ENCODE measurements at places on chromosomes 16 and 17.
A peak's percentile ranks its signal among the peaks of the same experiment; 100 is the strongest.

DNA sequence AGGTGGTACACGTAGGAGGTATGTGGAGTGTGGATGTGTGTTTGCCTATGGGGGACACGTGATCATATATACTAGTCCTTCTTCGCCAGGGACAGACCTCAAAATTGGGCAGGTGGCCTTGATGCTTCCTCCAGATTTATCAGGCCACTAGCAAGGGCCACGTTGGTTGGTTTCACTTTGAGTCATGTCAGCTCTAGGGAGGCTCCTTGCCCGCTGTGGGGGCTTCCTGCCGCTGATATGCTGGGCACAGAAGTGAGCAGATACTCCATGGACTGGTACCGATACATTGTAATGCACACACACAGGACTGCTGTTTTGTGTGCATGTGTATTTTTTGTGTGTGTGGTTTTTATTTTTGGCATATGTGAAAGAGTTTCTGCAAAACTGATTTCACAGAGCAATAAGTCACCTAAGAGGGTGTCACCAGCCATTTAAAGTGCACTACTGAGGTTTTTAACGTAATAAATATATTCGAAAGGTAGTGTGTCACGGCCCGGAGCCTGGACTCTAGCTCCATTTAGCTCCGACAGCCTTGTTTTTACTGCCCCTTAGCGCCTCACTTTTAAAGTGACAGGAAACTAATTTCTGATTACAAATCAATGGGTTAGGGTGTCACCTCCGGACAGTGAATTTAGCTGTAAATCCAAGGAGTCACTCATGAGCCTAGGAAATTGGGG, 605.5 kb upstream of the SALL1 start:
- DNase-seq: no peak

DNA sequence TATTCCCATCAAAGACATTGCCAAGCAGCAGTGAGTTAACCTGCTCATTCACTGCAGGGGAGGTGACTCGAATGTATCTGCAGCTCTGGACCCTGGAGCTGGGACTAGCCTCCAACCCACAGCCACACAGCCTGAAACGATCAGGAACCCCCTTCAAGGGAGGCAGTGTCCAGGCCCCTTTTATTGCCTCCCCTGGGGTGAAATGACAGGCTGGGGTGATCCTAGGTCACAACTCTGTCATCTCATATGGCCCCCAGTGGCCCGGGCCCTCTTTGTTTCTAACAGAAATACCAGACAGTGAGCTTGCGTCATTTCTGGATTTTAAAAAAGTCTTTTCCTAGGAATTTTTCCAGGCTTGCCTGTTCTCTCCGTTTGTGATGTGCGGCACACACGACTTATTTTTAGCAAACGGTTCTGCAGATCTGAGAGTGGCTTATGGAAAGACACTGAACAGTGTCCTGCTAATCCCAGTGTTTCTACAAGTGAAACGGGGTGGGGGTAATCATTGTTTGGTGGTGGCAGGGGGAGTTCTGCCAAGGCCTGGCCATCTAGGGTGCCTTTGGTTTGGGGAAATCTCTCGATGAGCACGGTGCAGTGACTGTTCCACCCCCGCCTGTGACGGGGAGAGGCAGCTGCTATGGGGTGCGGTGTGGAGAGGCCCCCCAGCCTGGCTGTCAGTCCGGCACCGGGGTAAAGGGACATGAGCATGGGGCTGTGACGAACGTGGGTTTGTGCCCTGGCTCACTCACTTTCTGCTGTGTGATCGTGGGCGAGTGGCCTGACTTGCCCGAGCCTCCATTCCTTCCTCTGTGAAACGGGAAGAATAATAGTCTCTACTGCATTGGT, 27.2 kb downstream of the NAGPA start:
- DNase-seq: no peak

GRCh38 chr16:66304961-66305360, 61.5 kb upstream of the CDH5 start:
- DNase-seq: peak; percentile 46

DNA sequence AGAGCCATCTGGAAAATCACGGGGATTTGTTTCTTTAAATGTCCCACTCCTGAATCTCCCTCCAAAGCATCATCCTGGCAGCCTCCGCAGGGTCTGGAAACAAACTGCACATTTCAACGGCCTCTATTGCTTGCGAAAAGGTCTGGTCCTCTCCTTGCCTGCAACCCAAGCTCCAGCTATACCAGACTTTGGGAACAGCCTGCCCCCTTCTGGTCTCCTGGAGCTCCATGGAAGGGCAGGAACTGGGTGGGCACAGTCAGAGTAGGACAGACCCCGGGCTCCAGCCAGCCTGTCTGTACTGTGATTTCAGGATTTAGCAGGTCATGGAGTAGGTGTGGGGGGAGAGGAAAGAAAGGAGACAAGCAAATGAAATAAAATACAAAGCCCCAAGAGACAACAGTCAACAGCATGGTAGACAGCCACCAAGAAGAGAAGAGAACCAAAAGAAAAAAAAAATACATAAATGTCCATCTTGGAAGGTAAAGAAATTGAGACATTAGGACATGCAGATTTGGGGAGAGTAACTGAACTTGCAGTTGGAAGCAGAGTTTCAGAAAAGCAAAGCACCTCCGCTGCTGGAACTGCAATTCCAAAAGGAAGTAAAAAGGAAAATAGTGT, 2.7 kb downstream of the XYLT1 start:
- DNase-seq: peak; percentile 94

- DNase-seq: no peak
Measured at GRCh38 chr17:50110591-50111349, 15.6 kb downstream of the PDK2 start.

DNA sequence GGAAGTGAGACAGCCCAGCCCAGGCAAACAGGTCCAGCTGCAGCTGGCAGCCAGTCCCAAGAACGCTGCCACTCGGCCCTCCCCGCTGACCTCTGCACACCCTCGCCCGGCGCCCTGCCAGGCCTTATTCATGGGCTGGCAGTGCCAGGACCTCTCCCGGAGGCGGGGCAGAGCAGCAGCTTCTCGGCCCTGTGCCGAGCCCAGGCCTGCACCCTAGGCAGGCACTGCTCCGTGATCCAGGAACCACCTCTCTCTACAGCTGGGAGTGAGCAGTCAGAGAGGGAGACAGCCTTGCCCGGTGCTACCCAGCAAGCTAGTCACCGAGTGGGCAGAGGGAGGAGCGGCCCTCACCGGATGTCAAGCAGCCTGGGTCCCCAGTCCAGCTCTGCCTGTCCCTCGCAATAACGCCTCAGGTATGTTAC, 79.9 kb upstream of the CBX4 start:
- peak; percentile 93 for DNase-seq

GRCh38 chr17:35866341-35866950, 2.2 kb downstream of the HEATR9 start:
- DNase-seq: no peak

DNA sequence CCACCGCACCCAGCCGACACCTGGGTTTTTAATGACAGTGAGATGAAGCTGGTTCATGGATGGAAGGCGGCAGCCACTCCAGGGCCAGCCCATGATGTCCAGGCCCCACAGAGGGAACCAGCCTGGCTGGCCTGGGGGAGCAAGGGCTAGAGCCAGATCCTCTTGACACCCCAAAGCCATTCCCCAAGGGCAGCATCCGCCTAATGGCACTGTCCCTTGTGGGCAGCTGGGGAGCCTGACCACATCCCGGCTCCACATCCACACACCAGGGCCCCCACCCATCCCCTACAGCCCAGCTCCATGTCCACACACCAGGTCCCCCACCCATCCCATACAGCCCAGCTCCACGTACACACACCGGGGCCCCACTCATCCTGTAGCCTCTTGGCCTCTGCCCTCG, 53.3 kb upstream of the ACSF3 start:
- no peak for DNase-seq

GRCh38 chr16:80710918-80711317, 93.5 kb downstream of the CDYL2 start:
- DNase-seq: no peak

DNA sequence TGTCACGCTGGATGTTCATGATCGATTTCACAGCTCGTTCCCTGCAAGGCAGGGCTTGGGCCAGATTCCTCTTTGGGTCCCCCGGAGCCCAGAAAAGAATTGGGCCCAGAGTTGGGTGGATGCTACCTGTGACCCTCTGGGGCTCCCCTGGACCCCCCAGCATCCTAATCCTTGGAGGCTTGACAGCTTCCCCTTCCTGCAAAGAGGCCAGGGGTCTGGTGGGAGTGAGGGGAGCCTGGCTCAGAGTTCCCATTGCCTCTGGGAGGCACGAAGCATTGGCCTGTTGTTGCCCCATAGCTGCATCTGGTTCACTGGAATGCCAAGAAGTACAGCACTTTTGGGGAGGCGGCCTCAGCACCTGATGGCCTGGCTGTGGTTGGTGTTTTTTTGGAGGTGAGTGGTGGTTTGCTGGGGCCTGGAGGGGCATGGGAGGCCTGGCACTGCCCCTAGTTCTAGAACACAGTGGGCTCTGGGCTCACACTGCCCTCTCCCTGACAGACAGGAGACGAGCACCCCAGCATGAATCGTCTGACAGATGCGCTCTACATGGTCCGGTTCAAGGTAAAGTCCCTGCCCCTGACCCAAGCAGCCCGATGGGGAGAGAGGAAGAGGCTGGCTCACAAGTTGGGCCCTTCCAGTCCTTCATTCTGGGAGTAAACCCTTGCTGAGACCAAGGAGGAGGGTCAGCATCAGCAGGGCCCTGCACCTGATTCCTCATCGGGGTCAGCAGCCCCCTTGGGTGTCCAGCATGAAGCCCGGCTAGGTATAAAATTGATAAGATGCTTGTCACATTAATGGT, 7.2 kb downstream of the CA7 start:
- DNase-seq: no peak

DNA sequence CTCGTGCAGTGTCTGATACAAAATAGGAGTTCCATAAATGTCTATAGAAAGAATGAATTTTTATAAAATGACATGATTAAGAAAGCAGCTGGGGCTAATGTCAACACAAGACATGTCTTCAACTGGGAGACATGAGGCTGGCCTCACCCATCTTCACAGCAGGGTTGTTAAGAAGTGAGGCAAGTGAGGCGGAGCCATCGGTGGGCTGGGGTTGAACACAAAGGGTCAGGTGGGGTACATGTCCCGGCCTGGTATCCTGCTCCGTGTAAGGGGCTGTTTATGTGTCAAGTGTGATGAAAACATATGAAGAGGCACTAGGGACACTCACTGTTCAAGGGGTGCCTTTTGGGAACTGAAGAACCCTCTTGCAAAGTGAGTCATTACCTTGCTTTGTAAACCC, 22.1 kb downstream of the CDK5R1 start:
- DNase-seq: no peak

DNA sequence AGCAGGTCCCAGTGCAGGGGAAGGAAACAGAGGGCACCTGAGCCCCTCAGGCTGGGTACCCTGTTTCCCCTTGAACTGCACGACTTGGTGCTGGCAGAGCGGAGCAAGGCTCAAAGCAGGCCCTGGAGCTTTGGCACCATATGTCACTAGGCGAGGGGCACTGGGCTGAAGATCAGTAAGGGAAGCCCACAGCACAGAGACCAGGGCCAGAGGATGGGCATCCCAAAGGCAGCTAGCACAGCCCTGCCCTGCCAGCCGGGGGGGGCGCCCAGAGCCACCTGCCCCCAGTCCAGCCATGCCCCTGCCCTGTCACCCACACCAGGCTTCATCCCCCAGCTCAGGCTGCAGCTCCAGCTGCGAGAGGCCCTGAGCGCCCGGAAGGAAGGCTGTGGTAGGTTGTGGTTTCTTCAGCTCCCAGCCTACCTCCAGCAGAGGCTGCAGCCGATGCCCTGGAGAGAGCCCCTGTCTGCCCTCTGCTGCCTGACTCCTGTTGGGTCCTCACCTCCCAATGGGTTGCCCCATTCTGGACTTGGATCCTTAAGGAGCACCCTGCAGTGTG, 10.9 kb downstream of the NHERF1 start:
- no peak for DNase-seq

DNA sequence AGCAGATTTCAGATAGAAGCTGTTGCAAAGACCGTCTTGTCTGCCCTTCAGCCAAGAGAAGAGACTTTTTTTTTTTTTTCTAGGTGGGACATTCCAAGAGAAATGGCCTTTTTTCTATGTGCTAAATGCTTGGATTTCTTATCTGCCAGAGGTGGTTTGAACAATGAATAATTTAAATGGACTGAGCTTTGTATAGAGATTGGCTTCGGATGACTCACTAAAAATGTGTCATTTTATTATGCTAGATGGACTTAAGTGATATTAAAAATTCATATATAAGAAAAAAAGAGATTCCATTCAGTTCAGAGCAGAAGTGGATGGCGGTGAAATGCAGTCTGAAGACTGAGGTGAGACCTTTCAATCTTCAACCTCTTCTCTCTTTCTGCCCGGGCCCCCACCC, 58.4 kb downstream of the MEAK7 start:
- no peak for DNase-seq

DNA sequence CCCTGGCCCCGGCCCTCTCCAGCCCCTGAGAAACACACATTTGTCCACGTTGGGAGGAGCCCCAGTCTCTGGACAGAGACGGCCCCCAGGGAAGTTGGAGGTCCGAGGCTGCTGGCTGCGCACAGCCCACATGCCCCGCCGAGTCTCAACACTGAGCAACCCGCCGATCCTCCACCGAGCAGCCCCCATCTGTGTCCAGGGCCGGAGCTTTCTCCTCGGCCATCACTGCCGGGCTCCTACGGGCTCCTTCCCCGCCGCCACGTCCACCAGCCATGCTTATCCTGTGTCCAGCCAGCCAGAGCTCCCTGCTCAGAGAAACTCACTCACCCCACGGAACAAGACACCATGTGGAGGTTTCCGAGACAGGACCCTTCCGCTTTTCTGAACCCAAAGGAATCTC, 103.3 kb downstream of the ENGASE start:
- no peak for DNase-seq

DNA sequence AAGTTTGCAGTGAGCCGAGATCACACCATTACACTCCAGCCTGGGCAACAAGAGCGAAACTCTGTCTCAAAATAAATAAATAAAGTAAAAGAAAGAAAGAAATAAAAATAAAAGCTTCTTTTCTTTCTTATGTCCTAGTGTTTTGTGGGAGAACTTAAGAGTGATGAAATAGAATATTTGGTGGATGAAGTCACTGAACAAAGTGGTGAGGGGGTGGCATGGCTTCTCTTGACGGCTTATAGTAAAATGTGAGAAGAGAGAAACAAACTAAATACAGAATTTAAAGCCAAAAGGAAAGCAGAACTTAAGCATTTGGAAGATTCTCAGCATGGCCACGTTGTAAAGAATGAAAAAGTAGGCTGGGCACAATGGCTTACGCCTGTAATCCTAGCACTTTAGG, 15.3 kb downstream of the SGF29 start:
- DNase-seq: no peak

DNA sequence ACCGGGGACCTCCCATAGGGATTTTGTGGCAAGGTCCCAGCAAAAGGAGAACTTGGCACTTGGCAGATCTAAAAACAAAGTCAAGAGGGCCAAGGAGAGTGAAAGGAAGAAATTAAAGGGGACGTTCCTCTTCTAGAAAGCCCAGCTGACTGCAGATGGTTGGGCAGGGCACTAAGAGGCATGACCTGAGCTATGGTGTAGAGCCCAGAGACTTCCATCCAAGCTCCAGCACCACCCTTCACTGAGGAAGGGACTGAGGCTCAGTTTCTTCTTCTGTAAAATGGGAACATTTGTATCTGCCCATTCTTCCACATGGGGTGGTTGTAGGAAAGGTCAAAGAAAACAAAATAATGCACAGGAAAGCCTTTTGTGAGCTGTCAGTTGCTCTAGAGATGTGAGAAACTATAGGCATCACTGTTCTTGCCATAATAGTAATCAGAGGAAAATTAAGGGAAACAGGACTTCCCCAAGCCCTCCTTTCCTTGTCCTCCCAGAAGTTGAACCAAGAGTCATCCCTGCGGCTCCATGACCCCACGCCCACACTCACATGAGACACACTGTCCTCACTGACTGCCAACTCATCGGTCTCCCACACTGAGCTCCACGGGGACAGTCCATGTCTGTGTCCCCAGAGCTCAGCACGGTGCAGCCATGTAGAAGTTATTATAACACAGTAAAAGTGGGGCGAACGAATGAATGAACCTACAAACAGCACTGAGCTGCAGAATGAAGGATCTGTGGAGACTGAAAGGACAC, 10.4 kb downstream of the CD300LF start:
- DNase-seq: no peak
